IMR-90 (cell line): ENCODE measurements at places on chromosomes 5 and 9. TPM values are rescaled to one million over a fixed set of nuclear protein-coding genes. Genes with fewer than 3 reads are reported as not detected.

DNA sequence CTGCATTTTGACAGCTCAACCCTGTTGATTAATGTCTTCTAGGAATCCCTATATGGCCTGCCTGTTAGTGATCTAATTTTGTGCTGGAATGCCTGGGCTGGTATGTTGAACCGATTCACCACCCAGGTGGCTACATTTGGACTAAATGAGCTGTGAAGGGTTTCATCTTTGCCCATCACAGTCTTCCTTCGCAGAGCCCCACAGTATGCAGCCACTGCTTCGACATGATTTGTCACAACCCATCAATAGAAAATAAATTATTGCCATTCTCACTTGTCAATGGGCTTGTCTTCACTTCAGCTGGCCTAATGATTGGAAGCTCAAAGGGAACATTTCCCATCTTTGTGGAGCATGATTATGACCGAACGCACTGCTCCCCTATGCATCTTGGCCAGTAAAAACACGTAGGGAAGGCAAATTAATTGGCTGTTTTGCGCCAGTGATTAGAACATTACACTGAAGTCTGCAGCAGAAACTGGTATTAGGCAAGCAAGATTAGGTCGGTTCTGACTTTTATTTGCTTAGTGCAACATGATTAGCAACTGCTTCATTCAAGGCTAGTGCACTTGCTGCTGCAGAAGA, 408.5 kb downstream of the KIAA0825 start:
- no peak for DNase-seq

DNA sequence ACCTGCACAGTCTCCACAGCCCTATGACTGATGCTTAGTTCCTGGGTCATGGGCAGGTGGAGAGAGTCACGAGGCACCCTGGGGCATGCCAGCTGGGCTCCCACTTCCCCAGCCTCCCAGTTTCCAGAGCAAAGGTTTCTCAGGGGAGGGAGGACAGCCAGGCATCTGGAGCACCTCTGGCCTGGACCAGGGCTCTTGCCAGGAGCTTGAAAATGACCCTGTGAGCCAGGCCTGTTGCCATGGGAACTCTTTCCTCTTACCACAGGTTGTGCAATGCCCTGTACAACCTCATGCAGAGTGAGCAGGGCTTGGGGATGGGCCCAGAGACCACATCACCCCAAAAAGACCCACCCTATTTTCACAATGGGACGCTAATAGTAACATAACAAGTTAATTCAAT, 113.1 kb downstream of the PSD2 start:
- no peak for DNase-seq

- DNase-seq, result no peak
Observed at GRCh38 chr5:17276445-17276844, 59.0 kb downstream of the BASP1 start.

UAP1L1 gene
- 2.3 and 2.5 TPM in 2 replicates for total RNA-seq

FBP2 gene
- not detected in 2 replicates for total RNA-seq
